ENCODE measurements at places on chromosomes 7 and 10.

DNA sequence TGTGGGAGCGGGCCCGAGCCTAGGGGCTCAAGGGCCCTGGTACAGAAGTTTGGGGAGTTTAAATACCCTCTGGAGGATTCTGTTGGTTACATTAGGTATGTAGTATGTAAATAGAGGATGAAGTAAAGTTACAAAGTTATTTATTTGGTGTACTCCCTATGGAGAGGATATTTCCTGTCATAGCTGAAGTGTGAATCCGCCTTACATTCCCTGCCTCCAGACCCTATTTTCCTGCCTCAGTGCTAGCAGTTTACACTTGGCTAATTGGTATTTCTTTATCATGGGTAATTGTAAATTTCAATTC, 60.6 kb upstream of the KLF14 start:
- DNase-seq, result no peak

DNA sequence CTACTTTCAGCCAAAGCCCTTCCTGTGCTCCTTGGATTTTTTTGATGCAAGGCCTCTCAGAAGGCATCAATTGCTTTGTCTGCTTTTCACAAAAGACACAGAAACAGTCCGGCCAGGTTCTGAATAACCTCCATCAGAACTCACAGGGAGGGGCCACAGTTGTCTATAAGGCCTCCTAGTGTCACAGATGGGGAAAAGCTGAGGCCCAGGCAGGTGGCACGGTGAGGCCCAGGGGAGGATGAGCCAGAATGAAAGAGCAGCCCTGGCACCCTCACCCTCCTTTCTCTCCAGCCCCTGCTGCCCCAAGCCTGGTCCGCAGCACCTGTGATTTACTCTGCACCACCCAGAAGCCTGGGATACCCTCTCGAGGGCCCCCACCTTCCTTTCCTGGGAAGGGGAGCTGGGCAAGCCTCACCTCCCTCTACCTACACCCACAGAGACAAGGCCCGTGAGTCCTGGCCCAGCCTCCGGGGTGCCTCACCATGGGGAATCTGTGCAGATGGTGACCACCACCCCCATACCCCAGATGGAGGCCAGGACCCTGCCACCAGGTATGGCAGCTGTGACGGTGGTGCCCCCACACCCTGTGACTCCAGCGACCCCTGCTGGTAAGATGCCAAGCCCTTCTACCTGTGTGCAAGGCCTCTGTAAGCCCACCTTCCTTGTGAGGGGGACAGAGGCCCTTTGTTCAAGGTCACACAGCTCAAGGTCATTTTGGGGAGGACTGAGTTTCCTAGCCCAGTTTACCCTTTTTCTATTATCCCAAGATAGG, 26.2 kb upstream of the ZNF467 start:
- no peak for DNase-seq

- DNase-seq, result no peak
These were observed 20.3 kb upstream of the SHH start for GRCh38 chr7:155832581-155832981.

DNA sequence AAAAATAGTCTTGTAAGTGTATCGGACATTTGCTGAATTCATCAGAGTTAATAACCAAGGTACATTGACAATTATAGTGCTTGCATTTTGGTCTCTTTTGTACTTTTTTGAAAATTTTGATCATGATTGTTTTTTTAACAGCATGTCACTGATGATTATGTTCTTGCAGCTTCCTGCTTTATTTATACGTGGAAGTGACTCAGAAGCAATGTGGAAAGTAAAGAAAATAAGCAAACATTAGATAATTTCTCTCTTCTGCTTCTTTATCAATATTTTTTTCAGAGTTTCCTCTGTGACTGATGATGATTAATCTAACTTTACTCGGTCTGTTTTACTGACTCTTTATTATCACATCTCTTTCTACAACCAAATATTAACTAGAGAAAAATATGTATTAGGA, 1351.9 kb downstream of the REEP3 start:
- DNase-seq, result no peak

- no peak for DNase-seq
These were observed 53.1 kb upstream of the AUTS2 start for GRCh38 chr7:69545175-69545574.

GRCh38 chr10:76711222-76711997, 926.2 kb downstream of the KCNMA1 start:
- DNase-seq, result no peak

All from AG09319 (cell line).